Esophagus muscularis mucosa (tissue), 4 donors: ENCODE measurements at places on chromosomes 6 and 20.
A peak's percentile ranks its signal among the peaks of the same experiment; 100 is the strongest.

- no peak for DNase-seq
Measured at GRCh38 chr20:51089272-51089781, 66.4 kb upstream of the KCNG1 start.

- DNase-seq, result no peak
Measured at GRCh38 chr20:54494303-54495006, 19.1 kb downstream of the DOK5 start.

GRCh38 chr6:153167907-153168306 is 36.8 kb upstream of the RGS17 start:
- DNase-seq, result no peak

DNA sequence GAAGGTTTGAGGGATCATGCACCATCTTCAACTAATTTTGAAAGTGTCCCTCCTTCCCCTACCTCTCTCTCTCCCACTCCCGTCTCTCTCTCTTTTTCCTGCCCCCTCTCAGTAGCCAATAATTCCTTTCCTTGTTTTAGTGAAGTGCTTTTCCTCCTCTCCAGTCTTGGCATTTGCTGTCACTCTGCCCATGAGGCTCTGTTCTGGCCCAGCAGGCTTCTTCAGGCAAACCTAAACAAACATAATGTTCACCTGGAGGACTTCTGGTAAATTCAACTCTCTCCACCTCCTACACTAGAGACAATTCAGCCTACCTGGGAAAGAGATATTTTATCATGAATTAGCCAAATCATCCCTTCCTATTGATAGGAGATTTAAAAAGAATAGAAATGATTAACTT is 320.4 kb upstream of the RNF24 start:
- no peak for DNase-seq

DNA sequence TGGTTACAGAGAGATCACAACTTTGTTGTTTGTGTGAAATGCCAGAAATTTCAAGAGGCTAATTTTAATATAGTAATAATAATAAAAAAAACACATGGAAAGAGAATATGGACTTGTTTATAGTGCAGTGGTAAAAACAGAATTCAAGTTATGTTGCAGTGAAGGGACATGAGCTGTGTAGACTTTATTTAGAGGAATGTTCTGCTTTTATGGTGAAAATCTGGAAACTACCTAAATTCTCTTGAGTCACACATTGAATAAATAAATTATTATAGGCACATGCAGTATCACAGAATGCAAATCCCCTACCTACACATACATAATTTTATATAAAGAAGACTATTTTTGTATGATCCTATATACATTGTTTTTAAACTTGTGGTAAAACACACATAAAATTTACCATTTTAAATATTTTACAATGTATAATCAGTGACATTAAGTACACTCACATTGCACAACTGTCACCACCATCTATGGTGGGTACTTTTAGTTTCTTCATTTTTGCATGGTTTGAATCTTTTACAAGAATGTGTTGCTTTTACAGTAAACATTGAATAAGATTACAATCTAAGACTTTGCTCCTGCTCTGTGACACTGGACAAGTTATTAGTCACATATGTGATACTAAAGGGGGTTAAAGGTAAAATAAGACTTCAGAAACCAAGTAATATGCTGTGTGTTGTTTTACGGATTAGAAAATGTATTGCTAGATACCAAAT is 107.4 kb downstream of the B3GAT2 start:
- no peak for DNase-seq

GRCh38 chr6:35487658-35488516 is 9.0 kb downstream of the TEAD3 start:
- DNase-seq, result no peak

GRCh38 chr20:24034820-24035219 is 46.2 kb upstream of the GGTLC1 start:
- DNase-seq, result no peak

DNA sequence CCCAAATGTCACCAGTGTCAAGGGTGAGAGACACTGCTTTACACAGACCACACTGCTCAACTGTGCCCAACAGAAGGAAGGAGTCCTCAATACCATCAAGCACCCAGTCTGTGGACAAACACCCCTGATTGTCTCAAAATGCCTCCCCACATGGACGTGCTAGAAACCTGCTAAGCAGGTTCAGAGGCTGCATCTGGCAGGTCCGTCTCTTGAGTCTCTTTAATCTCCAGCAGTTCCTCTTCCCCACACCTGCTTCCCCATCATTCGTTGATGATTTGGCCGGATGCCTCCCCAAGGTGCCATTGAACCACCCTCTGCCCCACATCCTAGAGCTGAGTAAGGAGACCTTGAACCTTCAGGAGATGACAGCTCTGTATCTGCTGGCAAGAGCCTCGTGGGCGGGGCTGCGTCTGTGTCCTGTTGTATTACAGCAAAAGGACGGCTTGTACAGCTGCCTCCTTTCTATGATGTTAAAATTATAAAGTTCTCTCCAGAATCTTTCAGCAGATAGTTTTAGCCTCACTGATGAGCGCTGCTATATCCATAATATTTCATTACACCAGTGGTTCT is 179.2 kb downstream of the PREX1 start:
- DNase-seq, result no peak

- DNase-seq, result no peak
Measured at GRCh38 chr20:55935448-55936208, 69.7 kb downstream of the CBLN4 start.

DNA sequence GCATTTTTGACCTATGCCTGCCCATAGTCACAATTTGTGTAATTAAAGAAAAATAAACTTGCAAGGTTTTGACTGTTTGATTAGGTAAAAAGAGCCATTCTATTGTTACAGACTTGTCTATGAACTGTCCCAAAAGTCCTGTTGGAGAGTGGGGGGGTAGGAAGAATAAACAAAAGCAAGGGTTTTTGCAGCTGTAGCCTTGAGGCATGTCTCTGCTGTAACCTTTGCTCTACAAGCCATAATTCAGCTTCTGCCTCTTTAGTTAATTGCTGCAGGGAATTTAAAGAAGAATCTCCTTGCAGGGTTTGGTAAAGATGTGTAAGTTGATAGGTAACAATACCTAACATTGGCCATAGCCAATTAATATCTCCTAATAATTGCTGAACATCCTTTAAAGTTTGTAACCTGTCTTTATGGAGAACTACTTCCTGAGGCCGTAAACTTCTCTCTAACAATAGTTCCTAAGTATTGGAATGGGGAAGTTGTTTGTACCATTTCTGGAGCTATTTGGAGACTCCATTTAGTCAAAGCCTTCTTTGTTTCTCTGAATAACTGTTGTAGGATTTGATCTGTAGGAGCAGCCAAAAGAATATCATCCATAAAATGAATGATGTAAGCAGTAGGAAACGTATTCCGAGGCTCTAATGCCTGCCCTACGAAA is 7.9 kb upstream of the ABHD12 start:
- no peak for DNase-seq

GRCh38 chr6:15480525-15480924 is 182.3 kb downstream of the DTNBP1 start:
- DNase-seq, result no peak

DNA sequence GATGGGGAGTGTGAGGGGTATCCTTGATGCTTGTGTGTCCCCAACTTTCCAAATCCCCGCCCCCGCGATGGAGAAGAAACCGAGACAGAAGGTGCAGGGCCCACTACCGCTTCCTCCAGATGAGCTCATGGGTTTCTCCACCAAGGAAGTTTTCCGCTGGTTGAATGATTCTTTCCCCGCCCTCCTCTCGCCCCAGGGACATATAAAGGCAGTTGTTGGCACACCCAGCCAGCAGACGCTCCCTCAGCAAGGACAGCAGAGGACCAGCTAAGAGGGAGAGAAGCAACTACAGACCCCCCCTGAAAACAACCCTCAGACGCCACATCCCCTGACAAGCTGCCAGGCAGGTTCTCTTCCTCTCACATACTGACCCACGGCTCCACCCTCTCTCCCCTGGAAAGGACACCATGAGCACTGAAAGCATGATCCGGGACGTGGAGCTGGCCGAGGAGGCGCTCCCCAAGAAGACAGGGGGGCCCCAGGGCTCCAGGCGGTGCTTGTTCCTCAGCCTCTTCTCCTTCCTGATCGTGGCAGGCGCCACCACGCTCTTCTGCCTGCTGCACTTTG is at the start of gene TNF:
Gene TNF (plus strand): TSS at position 231 of the 567 bp plus-strand sequence. CDS start 177 bp downstream, at position 408.
- no peak for DNase-seq

DNA sequence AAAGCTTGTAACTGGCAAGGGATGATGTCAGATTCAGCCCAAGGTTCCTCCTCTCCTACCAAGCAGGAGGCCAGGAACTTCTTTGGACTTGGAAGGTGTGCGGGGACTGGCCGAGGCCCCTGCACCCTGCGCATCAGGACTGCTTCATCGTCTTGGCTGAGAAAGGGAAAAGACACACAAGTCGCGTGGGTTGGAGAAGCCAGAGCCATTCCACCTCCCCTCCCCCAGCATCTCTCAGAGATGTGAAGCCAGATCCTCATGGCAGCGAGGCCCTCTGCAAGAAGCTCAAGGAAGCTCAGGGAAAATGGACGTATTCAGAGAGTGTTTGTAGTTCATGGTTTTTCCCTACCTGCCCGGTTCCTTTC is 14.4 kb downstream of the TNFAIP3 start:
- DNase-seq, result no peak

- DNase-seq, result peak; percentile 53
Measured at GRCh38 chr6:137002505-137002904, 42.3 kb downstream of the IL20RA start.

GRCh38 chr6:455006-455585 is 63.5 kb downstream of the IRF4 start:
- no peak for DNase-seq

DNA sequence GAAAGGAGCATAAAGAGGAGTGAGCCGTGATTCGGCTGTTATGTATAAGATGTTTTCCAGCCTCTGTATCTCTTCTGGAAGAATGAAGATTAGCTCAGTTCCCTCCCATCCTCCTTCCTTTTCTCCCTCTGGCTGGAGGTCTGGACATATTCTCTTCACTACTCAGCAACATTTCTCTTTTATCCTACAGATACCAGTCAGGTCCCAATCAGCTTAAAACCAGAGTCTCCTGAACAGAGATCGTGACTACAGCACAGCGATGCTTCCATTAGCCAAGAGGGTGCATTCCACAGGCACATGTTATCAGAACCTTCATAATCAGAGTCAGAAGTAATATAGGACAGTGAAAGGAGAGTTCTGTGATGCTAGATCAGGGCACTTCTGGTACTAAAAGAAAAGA is 133.9 kb upstream of the SOX4 start:
- DNase-seq, result no peak

DNA sequence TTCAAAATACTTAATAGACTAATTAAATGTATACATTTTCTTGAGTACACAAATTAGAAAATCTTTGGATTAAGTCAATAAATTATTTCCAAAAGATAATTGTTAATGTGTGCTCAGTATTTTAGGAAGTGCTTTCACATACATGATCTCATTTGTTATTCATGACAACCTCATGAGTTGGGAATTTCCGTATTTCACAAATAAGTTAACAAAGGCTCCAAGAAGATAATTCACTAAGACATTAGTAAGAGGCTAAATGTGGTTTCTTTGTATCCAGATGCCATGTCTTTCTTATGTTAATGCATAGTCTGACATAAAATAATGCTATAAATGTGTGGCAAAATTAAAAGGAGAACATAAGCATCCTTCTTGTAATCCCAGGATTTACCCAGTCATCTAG is 79.5 kb upstream of the TCF21 start:
- DNase-seq, result no peak

DNA sequence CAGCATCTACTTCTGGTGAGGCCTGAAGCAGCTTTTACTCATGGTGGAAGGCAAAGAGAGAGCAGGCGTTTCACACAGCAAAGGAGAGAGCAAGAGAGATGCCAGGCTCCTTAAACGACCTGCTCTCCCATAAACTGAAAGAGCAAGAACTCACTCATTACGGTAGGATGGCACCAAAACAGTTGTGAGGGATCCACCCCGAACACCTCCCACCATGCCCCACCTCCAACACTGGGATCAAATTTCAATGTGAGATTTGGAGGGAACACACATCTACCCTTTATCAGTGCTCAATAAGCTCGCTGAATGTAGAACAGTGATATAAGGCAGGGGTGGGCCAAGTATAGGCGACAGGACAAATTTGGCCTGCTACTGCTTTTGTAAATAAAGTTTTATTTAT is 244.6 kb downstream of the ESR1 start:
- no peak for DNase-seq

DNA sequence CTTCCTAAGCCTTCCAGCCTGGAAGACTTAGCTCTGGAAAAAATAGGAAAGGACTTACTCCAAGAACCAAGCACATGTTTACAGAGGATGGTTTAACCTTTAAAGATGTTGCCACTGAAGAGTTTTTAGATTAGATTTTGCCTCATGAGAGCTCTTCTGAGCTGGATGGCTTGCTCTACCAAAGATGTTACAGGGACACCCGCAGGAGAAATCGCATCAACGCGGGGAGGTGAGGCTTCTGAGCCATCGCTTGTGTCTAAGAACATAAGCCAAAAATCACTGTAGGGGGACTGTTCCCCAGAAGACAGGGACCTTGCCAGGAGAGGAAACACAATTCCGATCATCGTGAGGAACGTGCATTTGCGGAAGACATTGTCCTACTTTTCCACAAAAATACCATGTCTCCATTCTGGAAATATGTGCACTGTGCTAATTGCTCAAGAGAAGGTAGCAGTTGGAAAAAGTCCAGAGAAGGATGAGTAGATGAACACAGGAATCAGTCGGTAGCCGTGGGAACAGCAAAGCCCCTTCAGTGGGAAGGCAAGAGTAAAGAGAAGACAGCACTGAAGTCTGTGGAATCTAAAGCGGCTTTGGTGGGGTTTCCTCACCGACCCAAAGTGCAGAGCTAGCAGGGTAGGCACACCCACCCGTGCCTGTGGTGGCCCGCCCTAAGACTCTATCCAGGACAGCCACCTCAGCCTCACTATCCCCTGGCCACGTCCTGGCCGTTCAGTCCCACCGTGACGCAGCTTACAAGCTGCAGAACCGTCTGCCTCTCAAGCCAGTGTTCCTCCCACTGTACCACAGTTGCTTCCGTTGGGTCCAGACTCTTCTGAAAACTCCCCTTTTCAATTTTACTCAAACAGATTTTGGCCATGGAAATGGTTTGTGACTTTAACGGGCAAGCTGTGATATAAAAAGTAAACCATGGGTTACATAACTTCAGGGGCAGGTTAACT is 334.8 kb downstream of the NRN1 start:
- no peak for DNase-seq

DNA sequence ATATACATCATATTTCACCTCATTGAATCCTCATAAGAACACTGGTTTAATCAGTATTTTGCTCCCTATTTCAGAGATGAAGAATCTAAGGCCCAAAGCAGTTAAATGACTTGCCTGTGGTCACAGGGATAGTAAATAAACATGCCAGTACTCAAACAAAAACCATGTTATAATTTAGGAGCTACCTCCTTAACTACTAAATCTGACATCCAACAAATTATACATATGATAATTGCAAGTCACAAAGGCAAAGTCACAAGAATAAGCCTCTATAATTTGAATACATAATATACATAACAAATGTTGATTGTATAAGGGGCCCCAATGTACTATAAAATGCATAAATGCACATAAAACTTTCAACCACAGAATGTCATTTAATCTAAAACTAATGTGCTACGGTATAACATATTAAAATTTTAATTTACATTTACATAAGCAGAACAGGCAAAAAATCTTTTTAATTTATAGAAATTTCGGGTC is 157.4 kb upstream of the SLC22A16 start:
- no peak for DNase-seq

- no peak for DNase-seq
Measured at GRCh38 chr6:26328265-26328844, 36.6 kb upstream of the BTN3A2 start.

GRCh38 chr6:113120582-113121285 is 736.4 kb upstream of the MARCKS start:
- DNase-seq, result no peak
